Activated CD4-positive, alpha-beta T cell treated with anti-CD3 and anti-CD28 coated beads for 4 hours (primary cell): ENCODE measurements at places on chromosomes 7 and 10.

DNA sequence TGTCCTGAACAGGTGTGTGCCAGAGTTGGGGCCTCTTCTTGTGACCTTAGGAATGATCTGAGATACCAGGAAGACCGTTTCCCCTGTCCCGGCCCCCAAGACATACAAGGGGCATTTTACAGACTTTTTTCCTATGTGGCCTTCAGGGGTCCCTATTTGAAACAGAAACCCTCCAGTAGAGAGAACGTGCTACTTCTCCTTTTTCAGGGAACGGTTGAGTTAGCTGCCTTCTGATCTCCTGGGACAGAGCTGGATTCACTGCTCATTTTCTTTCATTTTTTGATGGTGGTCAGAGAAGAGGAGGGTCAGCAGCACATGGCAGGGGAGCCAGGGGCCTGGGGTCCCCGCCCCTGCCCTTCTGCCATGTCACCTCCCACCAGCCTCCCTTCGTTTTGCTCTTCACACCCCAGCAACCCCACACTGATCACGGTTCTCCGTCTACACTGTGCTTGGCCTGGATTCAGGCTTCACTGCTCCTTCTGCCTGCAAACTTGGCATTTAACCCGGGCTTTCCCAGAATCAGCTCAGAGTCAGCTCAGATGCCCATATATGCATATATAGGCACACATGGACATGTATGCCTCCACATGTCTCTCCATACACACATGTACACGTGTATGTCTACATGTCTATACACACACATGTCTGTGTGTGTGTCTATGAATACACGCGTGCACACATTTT is 138.1 kb upstream of the BTBD16 start:
- DNase-seq: no peak

GRCh38 chr10:124291001-124291701 is 127.6 kb downstream of the OAT start:
- DNase-seq: no peak

GRCh38 chr10:103395754-103396066 is 565 bp downstream of the ATP5MK start:
- DNase-seq: no peak

GRCh38 chr7:22864301-22864700 is 41.7 kb upstream of the TOMM7 start:
- no peak for DNase-seq

DNA sequence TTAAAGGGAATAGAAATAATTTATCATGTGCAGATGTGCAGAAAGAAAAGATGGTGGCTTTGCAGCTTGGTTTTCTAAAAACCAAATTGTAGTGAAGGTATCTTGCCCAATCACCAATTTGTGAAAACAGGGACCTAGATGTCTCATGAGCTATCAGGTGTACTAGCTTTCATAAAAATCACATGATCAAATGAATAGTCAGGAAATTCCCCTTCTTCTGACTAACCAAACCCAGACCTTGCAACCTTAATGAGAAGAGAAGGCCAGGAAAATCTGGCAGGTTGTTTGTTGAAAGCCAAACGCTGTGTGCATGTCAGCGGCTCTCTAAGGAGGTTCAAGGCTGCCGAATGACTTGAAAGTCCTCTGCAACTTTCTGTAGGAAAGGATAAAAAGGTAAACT is 304.4 kb upstream of the NRP1 start:
- no peak for DNase-seq

DNA sequence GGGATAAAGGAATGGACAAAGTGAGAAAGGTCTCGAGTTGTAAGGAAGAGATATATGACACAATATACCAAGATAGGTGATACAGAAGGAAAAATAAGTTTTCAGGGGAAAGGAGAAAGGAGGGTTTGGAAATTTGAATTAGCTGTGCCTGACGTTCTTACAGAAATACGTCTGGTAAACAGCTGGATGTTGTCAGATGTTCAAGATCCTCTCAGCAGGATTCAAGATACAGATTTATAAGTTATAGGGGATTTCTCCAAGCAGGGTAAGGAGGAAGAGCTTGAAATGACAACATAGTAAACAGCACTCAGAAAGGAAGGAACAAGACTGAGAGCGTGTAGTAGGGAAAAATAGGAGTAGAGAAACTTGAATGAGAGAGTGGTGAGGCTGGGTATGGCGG is 1184.1 kb downstream of the TYW1 start:
- no peak for DNase-seq

DNA sequence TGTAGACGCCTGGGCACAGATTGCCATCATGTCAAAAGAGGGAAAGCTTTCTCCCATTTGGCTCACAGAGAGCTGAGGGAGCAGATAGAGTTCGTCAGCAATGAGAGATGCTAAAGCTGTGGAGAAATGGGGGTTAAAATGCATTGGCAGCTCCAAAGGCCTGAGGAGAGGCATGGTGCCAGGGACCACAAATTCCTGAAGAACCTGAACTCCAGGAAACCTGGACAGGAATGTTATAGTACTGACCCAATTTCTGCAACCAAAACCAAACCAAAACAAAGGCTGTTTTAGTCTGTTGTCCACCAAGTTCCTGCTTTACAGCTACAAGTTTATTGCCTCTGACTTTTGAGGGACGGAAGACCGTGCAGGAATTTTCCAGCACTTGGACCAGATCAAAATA is 575.7 kb downstream of the REEP3 start:
- no peak for DNase-seq

DNA sequence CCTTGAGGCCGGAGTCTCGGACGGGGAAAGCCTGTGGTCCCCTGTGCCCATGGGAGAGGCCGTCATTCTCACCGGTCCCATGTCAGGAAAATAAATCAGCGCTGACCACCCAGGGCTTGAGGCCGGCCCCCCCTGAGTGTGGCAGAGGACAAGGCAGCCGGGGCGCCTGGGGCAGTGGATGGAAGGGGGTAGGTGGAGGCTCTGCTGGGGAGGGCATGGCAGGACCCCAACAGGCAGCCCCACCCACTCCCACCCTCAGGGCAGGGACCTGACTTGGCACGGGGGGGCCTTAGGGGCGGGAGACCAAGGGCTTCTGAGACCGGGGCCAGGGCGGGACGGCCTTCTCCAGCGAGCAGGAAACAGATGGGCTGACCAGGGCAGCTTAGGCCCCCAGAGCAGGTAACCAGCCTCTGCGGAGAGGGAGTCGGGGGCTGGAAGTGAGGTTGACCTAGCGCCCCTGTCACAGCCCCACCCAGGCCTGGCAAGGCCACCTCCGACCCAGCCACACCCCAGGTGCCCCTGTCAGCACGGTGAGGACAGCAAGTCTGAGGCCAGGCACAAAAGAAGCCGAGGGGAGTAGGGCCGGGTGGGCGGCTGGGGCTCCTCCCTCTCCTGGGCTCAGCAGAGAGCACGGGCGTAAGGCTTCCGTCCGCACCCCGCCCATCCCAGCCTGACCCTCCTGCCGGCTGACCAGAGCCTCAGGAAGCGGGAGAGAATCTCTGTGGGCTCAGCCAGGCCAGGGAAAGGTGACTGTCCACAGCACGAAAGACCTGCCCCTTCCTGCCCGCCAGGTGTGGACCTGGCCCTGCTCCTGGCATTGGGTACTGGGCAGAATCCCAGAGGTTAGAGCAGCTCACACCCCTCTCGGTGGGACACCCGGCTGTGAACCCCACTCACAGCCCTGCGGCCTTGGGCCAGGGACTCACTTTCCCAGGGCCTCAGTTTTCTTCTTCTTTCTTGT is 87.4 kb downstream of the FOXL3 start:
- no peak for DNase-seq

DNA sequence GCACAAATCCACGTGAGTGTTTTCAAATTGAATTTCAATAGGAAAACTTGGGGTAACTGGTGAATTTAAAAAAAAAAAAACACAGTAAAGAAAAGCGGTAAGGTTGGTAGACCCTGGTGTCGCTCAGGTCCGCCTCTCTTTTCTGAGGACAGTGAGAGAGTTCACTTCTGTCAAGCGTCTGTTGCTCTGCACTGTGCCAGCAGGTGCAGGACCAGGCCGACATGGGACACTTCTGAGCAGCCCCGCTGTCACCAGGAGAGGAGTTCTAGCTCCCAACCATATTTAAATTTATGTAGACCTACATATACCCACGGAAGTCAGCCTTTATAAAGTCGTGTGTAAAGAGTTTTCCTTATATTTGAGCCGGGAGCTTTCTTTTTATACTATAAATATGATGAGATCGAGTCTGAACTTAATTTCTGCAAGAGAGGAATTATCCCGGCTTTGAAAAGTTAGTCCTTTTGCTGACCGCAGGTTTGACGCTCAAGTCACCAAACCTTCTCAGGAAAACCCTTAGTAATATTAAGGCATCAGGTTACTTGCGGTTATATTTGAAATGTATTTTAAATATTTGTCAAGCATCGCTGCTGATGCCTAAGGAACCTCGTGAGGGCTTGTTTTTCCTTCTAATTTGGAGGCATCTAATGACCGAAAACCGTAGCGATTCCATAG is 531 bp downstream of the IKZF1 start:
- peak; percentile 65 for DNase-seq

DNA sequence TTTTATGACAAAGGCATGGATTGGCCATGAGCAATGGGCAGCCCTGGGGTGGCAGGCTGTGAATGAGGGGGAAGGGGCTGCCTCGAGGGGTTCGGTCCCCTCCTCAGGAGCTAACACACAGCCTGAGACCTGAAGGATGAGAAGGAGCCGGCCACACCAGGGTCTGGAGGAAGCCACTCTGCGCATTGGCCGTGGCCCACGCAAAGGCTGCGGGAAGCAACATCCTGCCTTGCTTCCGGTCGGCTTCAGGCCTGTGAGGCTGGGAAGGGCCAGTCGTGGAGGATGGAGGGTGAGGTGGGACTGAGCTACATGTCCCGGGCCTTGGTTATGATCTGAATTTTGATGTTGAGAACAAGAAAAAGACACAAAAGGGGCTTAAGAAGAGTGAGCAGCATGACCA is 49.4 kb downstream of the RGS10 start:
- DNase-seq: no peak

DNA sequence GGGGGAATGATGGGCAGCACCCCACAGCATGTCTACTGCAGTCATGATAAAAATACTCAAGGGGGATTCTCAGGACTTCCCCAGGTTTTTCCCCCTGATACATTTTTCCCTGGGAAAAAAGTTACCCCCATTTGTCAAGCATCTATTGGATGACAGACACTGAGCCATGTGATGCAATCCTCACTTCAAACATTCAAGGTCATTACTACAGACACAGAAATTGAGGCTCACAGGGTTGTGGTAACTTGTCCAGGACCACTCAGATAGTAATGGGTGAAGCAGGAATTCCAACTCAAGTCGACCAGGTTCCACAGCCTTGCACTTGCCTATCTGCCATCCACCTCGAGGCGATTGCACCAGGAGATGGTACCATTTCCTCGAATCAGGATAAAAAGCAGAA is 31.7 kb downstream of the PPP1R3C start:
- DNase-seq: no peak

- DNase-seq: no peak
Observed at GRCh38 chr10:111077479-111077784, 603 bp downstream of the ADRA2A start.

- DNase-seq: no peak
Observed at GRCh38 chr7:97733276-97734161, 1.6 kb downstream of the TAC1 start.

- no peak for DNase-seq
Observed at GRCh38 chr7:127581716-127582115, 3.7 kb downstream of the GCC1 start.

DNA sequence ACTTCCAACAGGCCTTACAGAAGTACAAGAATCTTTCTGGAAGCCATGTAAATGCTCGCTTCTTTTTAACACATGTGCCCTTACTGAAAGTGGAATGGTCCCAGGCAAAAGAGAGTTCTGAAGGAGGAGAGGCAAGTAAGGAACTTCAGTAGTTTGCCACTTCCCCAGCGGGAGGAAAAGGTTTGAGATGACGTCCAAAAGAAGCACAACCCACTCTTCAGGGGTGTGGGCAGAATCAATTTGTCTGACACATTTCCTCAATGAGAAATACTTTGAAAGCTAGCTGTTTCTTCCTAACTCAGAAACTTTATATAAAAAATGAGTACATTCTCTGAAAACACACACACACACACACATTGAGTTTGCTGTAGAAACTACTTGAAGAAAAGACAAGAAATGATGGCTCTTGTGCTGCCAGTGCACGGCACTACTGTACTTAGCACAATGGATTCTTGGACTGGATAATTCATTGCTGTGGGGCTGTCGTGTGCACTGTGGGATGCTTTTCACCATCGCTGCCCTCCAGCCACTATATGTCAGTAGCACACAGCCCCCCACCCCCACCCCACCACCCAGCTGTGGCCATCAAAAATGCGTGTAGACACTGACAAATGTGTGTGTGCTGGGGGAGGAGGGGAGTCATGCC is 183.0 kb downstream of the SRPK2 start:
- DNase-seq: peak; percentile 14

DNA sequence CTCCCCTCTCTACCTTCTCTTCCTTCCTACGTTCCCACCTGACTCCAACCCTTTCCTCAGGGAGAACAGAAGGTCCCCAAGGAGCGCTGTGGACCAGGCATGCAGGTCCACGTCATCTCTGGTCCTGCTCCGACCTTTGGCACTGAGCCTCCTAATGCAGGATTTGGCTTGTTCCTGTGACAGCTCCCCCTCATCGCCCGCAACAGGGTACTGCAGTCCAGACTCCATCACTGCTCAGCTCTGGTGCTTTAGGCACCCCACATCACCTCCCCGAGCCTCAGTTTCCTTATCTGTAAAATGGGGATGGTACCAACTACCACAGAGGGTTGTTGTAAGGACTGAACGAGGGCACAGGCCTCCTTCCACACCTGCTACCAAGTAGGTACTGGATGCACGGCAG is 54.6 kb downstream of the FHIP2A start:
- no peak for DNase-seq

DNA sequence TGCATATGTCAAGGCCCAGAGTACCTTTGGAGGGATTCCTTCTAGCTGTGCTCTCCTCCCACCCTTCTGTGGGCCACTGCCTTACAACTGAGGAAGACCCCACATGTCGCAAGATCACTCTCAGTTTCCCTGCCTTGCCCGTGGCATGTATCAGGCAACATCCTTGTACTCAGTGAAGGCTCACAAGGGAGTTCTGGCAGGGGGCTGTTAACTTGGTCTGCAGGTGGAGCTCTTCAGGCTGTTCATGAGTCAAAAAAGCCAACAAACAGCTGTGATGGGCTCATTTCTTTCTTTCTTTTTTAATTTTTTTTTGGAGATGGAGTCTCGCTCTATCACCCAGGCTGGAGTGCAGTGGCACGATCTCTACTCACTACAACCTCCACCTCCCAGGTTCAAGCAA is 513.0 kb upstream of the ANKRD30A start:
- DNase-seq: no peak

- DNase-seq: no peak
Observed at GRCh38 chr10:73581918-73582317, 9.2 kb downstream of the USP54 start.

DNA sequence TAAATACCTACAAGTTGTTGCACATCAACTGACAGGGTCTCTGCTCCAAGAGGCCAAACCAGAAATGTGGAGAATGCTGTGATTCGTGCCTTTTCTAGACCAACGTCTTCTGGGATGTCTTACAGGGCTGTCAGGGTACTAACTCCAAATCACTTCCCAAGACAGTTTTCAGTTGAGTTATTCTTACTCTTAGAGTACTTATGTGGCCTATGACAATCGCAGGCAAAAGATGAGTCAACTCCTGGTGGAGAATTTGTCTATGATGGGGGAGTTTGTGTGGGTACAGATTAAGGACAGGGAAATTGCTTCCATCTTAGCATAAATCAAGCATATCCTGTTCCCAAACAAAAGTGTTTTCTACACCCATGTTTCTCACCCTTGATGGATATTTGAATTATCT is 734.8 kb downstream of the TNS3 start:
- no peak for DNase-seq
